ENCODE measurements at places on chromosomes 6 and 20.

DNA sequence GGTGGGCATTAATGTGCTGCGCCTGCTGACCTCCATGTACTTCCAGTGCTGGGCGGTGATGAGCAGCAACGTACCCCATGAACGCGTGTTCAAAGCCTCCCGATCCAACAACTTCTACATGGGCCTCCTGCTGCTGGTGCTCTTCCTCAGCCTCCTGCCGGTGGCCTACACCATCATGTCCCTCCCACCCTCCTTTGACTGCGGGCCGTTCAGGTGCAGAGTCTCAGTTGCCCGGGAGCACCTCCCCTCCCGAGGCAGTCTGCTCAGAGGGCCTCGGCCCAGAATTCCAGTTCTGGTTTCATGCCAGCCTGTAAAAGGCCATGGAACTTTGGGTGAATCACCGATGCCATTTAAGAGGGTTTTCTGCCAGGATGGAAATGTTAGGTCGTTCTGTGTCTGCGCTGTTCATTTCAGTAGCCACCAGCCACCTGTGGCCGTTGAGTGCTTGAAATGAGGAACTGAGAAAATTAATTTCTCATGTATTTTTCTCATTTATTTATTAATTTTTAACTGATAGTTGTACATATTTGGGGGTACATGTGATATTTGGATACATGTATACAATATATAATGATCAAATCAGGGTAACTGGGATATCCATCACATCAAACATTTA is 35.2 kb upstream of the NOP56 start:
- no peak for DNase-seq

GRCh38 chr6:84017709-84018452 is 15.7 kb upstream of the MRAP2 start:
- DNase-seq: no peak

GRCh38 chr6:39419607-39420006 is 97.1 kb upstream of the KCNK16 start:
- no peak for DNase-seq

- no peak for DNase-seq
Observed at GRCh38 chr20:18588574-18588933, 700 bp downstream of the DTD1 start.

GRCh38 chr6:12782136-12782535 is 65.6 kb downstream of the PHACTR1 start:
- no peak for DNase-seq

- DNase-seq: no peak
Observed at GRCh38 chr6:28656715-28657114, 131.0 kb downstream of the GPX5 start.

DNA sequence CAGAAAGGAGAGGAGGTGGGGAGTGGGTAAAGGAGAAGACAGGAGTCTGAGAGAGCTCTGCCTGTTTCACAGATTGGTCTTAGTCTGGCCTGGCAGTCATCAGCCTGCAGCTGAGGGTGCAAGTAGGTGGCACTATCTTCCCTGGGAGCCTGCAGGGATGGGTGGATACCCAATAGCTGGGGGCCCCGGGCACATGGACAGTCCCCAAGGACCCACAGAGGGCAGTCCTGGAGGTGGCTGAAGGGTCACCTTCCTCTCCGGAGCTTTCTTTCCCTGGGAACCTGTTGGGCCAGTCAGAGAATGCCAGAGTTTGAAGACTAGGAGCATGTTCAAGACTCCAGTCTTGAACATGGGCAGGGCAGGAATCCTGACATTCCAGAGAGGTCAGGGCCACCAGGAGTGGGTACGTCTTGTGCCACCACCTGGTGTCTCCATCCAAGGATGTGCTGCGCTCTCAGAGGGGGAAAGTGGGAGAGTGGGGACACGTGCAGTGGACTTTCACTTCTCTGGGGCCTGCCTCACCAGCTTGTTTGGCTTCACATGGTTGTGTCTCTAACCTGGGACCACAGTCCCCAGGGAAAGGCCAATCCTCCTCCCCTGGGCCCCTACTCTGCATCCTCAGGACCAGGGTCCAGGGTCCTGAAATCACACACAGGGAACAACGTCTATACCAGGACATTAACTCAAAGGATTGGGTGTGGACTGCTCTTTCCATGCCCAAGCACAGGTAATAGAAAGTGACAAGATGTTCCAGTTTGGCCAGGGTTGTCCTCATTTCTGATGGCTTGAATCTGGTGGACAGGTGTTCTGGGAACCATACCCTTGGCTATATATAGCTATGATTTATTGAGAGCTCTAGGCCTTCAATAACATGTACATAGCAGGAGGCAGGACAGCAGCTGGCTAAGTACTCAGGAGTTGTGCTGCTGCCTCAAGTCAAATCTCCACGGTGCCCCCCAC is 18.0 kb downstream of the AARS2 start:
- no peak for DNase-seq

DNA sequence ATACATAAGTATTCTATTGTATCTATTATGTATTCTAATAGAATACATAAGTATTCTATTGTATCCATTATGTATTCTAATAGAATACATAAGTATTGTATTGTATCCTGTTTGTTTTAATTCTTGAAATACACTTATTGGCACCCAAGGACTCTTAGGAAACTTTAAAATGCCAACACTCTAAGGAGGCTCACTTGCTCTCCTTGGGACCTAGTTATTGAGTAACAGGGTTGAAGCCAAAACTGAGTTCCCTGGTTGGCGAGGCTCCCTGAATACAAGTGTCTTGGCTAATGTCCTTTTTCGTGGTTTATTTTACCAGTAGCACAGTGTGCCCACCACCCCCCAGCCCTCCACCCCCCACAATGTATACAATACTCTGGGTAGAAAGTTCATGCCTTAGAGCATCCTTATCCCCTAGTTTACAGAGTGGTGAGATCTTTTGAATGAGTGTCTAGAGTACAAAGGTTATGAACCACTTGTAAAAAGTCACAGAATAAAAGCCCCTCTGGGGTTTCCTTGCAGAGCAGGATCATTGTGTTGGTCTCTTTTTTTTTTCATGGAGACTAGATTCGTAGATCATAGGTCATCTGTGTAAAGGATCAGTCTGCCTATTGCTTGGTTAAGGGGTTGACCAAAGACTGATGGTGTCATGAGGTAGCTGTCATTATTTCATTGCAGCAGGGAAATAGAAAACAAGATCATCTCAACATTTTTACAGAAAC is 32.5 kb upstream of the PRDM1 start:
- DNase-seq: no peak

- DNase-seq: no peak
Observed at GRCh38 chr20:50412069-50412468, 98.1 kb upstream of the PTPN1 start.

- no peak for DNase-seq
Observed at GRCh38 chr6:116611056-116611455, 5.2 kb upstream of the RSPH4A start.

GRCh38 chr6:42960243-42961019 is at the start of gene GNMT:
Gene GNMT (plus strand): TSS chr6:42960754. CDS start chr6:42960768, 14 bp downstream.
- DNase-seq: no peak

- DNase-seq: no peak
Observed at GRCh38 chr20:2563116-2563515, 26.7 kb downstream of the TMC2 start.

- DNase-seq: no peak
Observed at GRCh38 chr20:24762791-24763350, 186.2 kb upstream of the CST7 start.

DNA sequence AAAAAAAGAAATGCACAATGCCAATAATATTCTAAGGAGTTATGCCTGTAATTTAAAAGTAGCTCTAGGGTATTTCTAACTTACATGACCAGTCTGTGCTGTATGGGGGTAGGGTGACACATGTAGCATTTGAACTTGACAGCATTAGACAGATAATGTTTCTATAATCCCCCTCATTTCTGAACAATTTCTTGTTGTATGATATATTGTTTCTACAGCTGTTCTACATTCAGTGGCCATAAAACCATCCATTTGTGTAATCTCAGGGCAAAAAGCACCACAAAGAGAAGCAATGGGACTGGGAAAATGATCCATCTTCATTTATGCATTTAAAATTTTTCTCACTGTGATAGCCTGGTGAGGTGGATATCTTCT is 767.8 kb downstream of the TFAP2A start:
- no peak for DNase-seq

DNA sequence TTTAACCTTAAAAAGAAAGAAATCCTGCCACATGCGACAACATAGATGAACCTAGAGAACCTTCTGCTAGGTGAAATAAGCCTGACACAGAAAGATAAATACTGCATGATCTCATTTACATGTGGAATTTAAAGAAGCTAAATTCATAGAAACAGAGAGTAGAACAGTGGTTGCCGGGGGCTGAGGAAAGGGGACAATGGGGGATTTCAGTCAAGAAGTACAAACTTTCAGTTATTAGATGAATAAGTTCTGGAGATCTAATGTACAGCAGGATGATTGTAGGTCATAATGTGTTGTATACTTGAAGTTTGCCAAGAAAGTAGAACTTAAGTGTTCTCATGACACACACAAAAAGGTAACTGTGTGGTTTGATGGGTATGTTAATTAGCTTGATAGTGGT is 204.3 kb upstream of the PRSS16 start:
- no peak for DNase-seq

- no peak for DNase-seq
Observed at GRCh38 chr6:41900861-41901260, 5.7 kb upstream of the USP49 start.

DNA sequence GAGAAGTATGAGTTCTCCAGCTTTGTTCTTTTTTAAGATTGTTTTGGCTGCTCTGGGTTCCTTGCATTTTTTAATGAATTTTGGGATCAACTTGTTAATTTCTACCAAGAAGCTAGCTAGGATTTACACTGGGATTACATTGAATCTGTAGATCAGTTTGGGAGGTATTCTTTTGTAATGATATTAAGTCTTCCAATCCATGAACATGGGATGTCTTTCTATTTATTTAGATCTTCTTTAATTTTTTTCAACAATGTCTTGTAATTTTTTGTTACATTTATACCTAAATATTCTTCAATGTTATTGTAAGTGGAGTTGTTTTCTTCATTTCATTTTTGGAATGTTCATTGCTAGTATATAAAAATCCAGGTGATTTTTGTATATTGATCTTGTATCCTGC is 12.5 kb downstream of the PRIM2 start:
- DNase-seq: no peak

- DNase-seq: no peak
Observed at GRCh38 chr6:16993396-16993795, 108.5 kb upstream of the STMND1 start.

DNA sequence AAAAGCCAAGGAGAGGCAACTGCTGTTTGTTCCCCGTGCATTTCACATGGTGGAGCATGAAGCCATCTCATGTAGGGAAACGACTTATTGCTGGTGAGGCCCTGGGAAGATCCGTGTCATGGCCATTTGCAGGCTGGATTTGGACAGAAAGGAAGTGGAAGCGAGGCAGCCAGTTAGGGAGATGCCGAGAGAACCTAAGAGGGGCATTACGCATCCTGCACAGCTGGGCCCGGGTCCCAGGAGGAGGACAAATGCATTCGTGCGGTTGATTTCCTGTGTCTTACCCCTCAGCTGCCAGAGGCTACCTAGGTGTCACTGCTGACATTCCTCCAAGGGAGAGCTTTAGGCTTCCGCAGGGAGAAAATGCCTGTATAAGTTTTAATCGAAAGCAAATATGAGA is 316.2 kb upstream of the CDYL start:
- no peak for DNase-seq

DNA sequence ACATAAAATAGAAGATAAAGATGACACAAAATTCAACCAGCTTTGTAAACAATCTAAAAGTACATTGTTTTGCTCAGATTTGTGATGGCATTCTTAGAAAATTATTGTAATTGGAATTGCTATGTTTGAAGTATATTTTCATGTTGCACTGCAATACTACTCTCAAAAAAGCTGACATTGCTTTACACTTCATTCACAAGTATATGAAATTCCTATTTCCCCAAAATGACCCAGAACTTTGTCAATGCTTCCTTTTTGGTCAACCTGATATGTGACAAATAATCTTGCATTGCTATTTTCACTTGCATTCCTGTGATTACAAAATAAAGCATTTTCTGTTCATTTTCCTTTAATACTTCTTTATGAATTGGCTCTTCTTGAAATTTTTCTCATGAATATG is 104.1 kb upstream of the BMP5 start:
- no peak for DNase-seq

- DNase-seq: no peak
Observed at GRCh38 chr6:141437011-141437410, 695.7 kb upstream of the GJE1 start.

DNA sequence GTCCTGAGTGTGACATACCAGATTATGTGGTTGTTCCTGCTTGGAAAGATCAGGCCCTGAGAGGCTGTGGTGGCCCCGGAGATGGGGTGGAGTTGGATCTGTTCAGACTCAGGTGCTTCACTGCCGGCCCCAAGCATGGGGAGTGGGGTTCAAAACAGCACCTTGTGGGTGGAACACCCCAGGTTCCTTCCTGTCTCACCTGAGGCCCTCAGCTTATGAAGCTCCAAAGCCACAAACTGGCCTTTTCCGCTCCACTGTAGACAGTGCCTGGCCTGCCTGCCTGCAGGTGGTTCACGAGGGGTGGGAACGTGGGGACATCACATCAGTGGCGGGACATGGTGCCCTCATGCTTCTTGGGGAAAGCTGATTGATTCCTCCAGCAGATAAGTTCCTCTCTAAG is 146.4 kb downstream of the TAF4 start:
- no peak for DNase-seq

DNA sequence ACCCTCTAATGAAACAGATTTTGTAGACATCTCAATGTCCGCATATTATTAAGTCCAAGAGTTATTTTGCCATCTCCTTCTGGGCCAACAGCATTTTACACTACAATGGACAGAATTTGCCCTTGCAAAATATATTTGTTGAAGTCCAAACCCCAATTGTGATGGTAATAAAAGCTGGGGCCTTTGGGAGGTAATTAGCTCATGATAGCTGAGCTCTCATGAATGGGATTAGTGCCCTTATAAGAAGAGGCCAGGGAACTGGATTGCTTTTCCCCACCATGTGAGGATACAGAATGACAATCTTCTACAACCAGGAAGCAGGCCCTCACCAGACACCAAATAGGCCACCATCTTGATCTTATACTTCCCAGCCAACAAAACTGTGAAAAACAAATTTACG is 44.9 kb upstream of the MTRF1L start:
- DNase-seq: no peak

- DNase-seq: no peak
Observed at GRCh38 chr20:19320005-19320404, 107.6 kb downstream of the SLC24A3 start.

- DNase-seq: no peak
Observed at GRCh38 chr20:3839328-3839727, 7.3 kb upstream of the MAVS start.

- no peak for DNase-seq
Observed at GRCh38 chr6:106613590-106613989, 15.7 kb downstream of the RTN4IP1 start.

Data from stimulated activated CD4-positive, alpha-beta T cell treated with anti-CD3 and anti-CD28 coated beads, Interleukin-1b, Interleukin-23, amount 100 ng/mL, for 48 hours (primary cell).